ENCODE measurements at places on chromosomes 7 and 10.
A peak's percentile ranks its signal among the peaks of the same experiment; 100 is the strongest.

DNA sequence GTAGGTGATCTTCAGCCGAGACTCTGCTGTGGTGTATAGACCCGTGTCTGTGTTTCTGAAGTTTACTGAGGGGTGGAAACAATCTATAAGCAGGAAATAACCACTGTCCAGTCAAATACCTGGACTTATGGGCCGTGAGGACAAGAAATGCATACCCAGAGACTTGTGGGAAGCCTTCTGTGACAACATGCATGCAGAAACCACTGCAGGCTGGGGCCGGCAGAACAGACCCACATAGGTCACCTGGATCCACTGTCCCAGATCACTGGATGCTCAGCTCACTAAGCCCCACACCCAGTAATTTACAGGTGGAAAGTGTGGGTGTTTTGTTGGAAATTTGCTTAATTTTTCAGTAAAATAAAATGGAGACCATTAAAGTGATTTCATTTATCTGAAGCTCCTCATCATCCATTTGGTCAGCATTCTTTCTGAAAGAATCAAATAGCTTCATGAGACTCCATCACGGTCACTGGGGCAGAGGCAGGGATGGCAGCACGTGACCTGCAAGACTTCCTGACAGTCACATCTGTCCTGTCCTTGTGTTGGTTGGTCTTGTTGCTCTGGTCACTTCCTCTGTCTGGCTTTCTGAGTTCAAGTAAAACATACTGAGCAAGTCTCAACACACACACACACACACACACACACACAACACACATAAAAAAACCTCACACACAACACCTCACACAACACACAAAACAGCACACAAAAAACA is 108.3 kb downstream of the TNS3 start:
- no peak for DNase-seq

GRCh38 chr10:121185816-121186455 is 334.8 kb downstream of the WDR11 start:
- DNase-seq = no peak

GRCh38 chr7:51244885-51245284 is 71.7 kb downstream of the COBL start:
- no peak for DNase-seq

DNA sequence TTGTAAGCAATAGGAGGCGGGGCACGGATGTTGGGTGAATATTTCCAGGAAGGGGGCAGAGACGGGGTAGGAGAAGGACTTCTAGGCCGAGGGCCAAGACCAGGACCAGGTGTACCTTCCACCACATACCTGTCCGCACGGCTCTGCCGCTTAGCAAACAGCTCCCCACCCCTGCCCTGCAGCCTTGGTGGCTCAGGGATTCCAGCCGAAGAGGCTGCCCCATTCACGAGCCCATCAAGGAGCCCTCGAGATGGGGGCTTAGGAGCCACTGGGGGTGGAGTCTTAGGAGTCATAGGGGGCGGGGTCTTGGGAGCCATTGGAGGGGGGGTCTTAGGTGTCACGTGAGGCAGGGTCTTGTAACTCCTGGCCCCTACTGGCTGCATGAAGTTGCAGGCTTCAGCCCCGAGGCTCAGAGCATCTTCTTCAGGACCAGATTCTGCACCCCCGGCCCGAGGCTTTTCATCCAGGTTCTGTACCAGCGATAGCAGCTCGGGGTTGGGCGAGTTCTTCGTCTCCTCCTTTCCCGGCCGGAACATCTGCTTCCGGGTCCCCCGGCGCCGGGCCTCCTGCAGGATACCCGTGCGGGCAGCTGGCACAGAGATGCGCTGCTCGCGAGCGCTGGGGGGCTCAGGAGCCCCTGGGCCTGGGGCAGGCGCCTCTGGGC is 6.1 kb upstream of the MYOZ1 start:
- DNase-seq = no peak

DNA sequence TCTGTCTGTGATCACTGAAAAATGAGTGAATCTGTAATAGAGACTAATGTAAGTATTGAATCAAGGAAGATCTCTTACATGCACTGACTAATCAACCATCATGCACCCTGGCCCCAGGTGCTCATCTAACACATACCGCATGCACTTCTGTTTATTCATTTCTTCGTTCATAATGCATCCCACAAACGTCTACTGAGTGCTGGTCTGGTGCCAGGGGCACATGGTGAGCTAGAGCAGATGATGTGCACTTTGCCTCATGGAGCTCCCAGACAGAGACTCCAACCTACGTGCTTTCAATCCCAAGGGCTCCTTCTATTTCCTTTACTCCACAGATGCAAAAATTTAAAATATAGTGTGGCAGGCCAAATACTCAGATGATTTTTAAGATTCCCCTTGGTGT is 10.7 kb downstream of the C10orf90 start:
- DNase-seq = no peak

DNA sequence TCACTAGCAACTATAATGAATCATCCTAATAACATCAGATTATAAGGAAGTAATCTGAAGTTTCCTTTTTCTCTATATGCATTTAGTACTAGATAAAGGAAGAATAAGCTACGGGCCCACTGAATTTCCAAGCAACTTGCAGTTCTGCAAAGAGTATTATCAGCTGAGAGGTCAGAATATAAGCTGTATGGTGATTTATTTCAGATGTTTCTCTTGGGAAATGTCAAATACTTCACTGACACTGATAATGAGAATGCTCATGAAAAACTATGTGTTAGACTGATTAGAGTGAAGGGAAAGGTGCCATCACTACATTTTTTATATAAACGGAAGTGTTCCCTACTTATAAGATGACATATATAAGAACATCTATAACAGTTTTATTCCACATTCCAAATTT is 251.2 kb upstream of the HGF start:
- no peak for DNase-seq

GRCh38 chr7:37942934-37943610 is 22.6 kb downstream of the EPDR1 start:
- DNase-seq = no peak

DNA sequence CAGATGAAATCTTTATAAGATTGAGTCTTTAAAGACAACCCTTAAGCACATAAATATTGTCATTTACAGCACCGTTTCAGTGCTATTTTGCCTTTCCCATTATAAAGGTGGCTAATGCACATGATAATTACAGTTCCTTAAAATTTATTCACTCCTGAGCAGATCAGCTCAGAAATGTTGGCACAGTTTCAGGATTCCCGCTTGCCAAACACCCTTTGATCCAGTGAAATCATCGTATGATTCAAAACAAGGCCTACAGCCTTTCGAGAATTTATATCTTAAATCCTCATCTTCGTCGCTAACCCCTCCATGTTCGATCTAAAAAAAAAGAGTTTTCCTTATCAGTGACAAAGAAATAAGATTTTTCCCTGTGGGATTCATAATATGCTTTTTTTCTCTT is 14.1 kb upstream of the SOSTDC1 start:
- no peak for DNase-seq

DNA sequence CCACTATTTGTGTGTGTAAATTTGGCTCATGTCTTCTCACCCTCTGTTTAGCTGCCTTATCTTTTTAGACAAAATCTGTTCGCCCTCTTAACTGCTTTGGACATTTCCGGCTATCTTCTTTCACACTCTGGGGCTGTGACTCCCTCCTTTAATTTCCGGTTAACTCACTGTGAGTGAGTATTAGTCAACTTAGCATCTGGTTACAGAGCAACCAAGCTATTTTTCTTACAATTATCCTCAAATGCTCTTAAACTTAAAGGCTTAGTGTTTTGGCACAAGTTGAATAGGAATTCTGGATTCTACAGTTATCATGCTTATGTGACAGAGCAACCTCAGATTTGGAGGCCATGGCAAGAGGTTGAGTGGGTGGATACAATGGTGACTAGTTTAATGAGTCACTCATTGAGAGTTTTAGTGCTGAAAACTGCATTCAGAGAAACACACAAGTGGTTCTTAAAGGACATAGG is 177.6 kb upstream of the SEMA3A start:
- peak; percentile 91 for DNase-seq

GRCh38 chr10:74763934-74764591 is 62.3 kb upstream of the KAT6B start:
- DNase-seq = no peak

DNA sequence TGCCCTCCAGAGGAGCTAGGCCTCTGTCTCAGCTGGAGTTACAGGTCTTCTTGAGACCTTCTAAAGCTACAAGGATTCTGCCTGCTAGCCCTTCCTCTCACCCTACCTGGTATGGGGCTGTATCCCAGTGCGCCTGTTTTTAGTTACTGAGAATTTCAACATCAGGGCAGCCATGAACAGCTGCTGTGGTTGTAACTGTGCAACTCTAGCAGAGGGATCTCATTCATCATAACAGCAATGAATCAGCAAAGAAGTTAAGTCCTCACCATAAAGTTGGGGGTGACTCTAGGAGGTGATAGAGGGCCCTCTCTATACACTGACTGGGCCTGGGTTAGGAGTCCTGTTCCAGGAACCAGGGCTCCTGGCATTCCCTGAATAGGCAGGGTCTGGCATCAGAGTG is 14.0 kb upstream of the CDH23 start:
- DNase-seq = no peak

GRCh38 chr7:143287339-143287934 is 714 bp upstream of the CASP2 start:
- DNase-seq = no peak

- no peak for DNase-seq
Measured at GRCh38 chr7:66720561-66720960, 20.0 kb upstream of the RABGEF1 start.

- peak; percentile 79 for DNase-seq
Measured at GRCh38 chr10:3494131-3494837, 290.7 kb downstream of the KLF6 start.

DNA sequence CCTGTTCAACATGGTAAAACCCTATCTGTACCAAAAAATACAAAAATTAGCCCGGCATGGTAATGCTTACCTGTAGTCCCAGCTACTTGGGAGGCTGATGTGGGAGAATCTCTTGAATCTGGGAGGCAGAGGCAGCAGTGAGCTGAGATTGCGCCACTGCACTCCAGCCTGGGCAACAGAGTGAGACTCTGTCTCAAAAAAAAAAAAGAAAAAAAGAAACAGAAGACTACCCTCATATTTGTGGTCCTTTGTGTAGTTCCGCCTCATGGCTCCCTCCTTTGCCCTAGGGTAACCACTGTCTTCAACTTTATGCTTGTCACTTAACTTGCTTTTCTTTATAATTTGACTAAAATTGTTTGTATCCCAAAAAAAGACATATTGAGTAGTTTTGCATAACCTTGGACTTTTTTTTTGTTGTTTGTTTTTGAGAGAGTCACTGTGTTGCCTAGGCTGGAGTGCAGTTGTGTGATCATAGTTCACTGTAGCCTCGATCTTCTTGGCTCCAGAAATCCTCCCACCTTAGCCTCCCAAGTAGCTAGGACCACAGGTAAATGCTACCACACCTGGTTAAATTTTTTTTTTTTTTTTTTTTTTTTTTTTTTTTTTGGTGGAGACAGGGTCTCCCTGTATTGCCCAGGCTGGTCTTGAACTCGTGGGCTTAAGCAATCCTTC is 3.7 kb downstream of the ZNF487 start:
- no peak for DNase-seq

GRCh38 chr7:131932271-131932670 is 375.8 kb upstream of the PODXL start:
- no peak for DNase-seq

DNA sequence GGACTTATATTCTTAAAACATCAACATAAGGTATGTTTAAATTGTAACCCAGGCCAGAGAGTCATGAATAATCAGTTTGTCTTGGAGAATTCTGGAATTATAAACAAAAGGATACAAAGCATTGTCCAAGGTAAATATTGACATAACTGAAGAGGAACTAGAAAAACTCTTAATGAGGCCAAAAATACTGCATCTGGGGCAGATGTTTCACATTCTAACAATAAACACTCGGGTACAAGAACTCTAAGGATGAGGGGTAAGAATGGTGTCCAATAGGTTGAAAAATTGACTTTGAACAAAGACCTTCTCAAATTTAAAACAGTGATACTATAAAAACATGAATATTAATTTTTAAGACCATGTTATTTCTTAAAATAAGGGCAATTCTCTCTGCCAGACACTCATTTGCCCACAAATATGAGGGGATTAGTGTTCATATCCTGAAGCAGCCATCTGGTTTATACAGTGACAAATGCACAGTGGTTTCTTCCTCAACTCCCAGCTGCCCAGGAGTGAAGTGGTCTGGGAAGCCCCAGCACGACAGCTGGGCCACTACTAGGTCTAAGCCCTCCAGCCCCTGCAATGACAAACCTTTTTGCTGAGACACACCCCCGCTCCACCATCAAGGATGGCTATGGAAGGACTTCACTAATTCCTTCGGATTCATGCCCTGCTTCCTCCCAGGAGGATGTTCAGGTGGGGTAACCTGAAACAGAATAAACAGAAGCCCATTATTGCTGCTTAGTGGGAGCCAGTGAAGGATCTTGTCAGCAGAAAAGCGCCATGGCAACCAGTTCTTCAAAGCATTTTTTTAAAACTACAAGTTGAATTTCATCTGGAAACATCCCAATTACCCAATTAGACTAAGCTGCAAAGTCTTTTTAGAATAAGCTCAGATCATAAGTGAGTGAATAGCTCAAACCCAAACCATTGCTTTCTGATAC is 107.5 kb upstream of the ARID5B start:
- peak; percentile 36 for DNase-seq

DNA sequence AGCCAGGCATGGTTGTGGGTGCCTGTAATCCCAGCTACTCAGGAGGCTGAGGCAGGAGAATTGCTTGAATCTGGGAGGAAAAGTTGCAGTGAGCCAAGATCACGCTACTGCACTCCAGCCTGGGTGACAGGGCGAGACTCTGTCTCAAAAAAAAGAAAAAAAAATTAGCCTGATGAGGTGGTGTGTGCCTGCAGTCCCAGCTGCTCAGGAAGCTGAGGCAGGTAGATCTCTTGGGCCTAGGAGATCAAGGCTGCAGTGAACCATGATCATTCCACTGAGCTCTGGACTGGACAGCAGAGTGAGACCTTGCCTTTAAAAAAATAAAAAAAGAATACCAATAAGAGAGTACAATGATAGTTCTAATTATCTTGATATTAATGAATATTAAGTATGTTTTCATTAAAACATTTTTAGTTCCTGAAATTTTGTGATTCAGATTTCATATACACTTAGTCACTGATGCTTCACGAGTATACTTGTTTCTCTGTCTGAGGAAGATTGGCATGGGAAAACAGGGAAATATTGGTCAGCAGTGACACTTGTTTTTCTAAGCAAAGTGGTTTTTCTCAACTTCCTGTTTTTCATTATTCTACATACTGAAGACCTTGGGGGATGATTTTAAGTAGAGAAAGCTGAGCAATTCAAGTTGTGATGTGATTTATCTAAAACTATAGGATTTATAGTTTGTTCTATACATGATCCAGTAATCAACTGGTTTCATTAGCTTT is 76.8 kb downstream of the ADK start:
- peak; percentile 68 for DNase-seq

- DNase-seq = peak; percentile 19
Measured at GRCh38 chr7:123748171-123748733, 551 bp downstream of the WASL start.

- DNase-seq = peak; percentile 69
Measured at GRCh38 chr10:114635101-114635500, 23.0 kb downstream of the ABLIM1 start.

DNA sequence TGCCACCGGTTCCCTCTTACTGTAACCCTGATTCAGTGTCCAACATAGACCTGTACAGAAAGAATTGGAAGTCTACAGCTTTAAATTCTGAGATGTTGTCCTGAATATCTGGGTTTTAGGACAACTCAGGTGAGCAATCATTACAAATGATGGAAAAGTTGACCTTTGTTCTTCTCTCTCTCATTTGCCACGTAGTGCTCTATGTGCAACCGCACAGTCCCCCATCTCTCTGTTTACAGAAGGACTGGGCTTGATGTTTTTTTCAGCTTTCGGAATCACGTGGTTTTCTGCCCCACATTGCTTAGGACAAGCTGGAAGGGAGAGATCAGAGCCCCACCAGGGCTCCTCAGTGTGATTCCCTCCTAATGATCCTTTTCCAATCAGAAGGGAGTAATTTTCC is 22.2 kb downstream of the NEUROD6 start:
- DNase-seq = no peak

- no peak for DNase-seq
Measured at GRCh38 chr7:22204312-22204711, 152.6 kb downstream of the RAPGEF5 start.

Measured in A172 (cell line).